Hindlimb muscle (tissue), 1 donor: ENCODE measurements at places on chromosomes 11 and 22. TPM values are rescaled to one million over a fixed set of nuclear protein-coding genes. Genes with fewer than 3 reads are reported as not detected.

DNA sequence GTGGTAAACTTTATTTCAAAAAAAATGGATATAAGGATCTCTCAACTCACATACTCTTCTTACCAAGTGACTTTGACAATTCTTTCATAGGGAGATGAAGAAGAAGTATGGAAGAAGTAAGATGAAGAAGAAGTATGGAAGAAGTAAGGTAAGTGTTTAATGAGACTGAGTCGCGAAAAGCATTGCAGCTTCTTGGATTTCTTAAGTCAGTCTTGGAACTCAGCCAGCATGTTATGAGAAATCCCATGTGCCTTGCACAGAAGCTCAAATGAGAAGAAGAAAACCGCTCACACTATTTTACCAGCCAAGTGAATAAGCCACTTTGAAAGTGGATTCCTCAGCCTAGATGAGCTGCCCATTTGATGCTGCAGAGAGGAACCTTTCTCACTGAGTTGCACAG is 332.0 kb upstream of the CCDC179 start:
- no peak for DNase-seq

The FOLH1 gene
- polyA plus RNA-seq: 1.3 TPM

DNA sequence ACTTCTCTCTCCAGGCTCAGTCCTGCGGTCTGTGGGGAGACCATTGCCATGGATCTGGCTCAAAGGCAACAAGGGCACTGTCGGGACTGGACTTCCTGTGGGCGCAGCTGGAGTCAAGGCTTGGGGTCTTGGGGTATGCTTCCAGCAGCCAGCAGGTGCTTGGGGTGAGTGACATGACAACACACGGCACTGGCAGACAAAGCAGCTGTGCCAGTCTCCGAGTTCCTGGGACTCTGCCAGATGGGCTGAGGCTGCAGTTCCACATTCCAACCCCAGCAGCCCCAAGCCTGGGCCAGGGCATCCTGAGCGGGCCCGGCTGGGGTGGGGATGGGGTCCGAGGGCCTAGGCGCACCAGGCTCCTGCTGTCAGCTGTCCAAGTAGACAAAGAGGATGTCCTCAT is 12.3 kb downstream of the GUCD1 start:
- no peak for DNase-seq

DNA sequence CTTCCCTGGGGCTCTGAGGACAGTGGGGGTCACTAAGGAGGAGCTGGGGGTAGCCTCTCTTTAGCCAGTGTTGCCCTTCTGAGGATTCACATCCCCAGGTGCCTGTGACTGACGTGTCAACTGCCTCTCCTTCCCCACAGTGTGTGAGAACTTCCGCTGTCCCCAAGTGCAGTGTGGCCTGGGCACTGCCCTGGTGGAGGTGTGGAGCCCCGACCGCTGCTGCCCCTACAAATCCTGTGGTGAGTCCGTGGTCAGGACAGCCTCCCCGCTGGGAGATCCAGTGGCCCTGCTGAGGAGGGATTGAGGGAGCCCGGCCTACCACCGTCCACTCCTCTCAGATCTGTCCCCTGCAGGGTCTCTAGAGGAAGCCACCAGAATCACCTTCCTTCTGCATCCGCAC is 81.1 kb upstream of the MYOD1 start:
- no peak for DNase-seq

The NTM gene
- 10.4 TPM for polyA plus RNA-seq

The KCNE3 gene
- 2.5 TPM for polyA plus RNA-seq

The TRIM51 gene
- polyA plus RNA-seq: not detected

DNA sequence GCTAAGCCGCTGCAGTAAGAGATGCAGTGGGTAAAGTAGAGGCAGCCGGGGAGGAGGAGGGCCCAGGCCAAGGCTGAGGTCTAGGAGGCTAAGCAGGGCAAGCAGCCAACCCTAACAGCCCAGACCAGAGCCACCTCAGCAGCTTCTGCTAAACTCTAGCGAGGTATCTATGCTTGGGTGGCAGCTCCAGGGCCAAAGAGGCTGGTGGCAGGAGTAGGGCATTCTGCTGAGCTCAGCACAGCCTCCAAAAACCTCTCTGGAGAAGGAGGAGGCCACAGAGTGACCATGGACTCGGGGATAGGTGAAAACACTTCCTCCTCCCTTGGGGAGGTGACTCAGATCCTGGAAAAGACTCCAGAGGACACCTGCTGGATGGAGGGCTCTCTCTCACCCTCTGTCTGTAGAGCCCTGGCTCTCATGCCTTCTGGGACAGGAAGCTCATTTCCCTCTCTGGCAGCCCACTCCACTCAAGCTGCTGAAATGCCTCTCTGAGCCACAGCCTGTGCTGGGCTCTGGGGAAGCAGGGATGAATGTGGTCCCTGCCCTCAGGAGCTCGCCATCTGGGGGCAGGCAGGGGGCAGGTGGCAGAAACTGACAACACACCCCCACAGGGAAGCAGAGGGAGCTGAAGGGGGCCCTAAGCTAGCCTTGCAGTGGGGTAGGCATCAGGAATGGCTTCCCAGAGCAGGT is 16.5 kb upstream of the TPBGL start:
- DNase-seq: no peak
